ENCODE measurements at places on chromosomes 6 and 20. TPM values are rescaled to one million over a fixed set of nuclear protein-coding genes. Genes with fewer than 3 reads are reported as not detected.

- H3K36me3 ChIP-seq, result peaks cover 5% of the 10 kb centered on the region
- peaks cover 21% of the 10 kb centered on the region for H3K4me1 ChIP-seq
- DNase-seq, result no peak
- no peak overlapping the region for H3K4me3 ChIP-seq
Observed at GRCh38 chr6:110355727-110356126, 2.4 kb downstream of the METTL24 start.

DNA sequence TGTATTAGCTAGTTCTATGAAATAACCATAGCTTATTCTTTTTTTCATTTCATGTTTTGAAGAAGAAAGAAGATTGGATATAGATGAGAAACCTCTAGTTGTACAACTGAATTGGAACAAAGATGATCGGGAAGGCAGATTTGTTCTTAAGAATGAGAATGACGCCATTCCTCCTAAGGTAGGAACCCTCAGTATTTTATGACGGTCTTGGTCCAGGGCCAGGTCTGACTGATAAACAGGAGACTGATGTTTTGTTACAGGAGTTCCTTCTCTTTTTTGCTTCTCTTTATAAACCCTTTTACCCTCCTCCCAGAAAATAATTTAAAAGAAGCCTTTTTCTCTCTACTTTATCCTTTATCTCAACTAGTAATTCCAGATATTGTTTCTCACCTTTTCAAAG is 43.6 kb downstream of the AFDN start:
- H3K27ac ChIP-seq, result no peak overlapping the region
- peaks cover 9% of the 10 kb centered on the region for H3K4me1 ChIP-seq
- no peak for DNase-seq

The CDSN gene
- 0.35 TPM for total RNA-seq

The NMBR gene
- not detected for total RNA-seq

The ZBTB24 gene
- total RNA-seq, result 11.5 TPM

DNA sequence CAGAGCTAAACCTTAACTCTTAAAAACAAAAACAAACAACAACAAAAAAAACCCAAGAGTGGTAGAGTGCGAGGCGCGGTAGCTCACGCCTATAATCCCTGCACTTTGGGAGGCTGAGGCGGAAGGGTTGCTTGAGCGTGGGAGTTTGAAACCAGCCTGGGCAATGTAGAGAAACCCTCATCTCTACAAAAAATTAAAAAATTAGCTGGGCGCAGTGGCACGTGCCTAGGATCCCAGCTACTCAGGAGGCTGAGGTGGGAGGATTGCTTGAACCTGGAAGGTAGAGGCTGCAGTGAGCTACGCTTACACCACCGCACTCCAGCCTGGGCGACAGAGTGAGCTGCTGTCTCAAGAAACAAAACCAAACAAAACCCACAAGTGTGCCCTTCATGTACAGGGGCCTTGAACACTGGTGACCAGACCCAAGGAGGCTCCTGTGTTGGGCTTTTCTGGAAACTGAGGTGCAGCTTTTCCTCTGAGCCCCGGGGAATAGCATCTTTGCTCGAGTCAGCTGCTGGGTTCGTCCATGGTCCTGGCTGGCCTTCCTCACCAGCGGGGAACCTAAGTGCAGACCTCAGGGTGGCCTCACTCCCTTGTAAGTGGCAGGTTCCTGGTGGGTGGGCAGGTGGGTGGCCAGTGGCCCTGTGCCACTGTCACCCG is 39.9 kb downstream of the PYGB start:
- H3K4me1 ChIP-seq, result peaks cover 2% of the 10 kb centered on the region
- H3K36me3 ChIP-seq, result peaks cover 64% of the 10 kb centered on the region
- no peak overlapping the region for H3K4me3 ChIP-seq
- no peak overlapping the region for H3K27ac ChIP-seq

Measured in Calu3 (cell line).